ENCODE measurements at places on chromosomes 11 and 22.

DNA sequence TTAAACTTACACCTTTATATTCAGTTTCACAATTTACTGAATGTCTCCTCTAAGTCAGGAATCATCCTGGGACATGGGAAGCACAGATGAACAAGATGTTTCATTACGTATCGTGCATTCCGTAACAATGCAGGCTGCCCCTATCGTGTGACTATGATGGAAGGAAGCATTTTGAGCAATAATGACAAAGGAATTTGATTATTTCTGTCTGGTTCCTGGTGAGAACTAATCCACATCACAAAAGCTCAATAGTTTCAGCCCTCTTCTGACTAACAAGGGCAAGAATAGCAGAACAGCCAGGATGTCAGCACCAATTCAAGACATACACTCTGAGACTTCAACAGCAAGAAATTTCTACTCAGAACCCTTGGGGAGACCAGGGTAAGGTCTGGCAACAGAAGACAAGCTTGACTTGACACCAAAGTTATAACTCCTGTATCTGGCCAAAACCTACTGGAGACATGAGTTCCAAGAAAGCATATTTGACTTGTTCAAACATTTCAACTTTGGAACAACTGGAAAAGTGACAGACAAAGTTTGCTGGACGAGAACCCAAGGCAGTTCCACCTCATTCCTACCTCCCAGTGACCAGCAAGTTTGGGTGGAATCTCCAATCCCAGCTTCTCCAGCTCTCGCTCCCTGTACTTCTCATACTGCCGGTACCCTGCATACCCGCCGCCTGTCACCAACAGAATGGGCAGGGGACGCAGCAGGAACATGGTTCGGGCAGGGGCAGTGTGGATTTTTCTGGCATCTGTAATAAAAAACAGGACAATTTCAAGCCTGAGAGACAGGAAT is 14.3 kb downstream of the PISD start:
- no peak for DNase-seq

DNA sequence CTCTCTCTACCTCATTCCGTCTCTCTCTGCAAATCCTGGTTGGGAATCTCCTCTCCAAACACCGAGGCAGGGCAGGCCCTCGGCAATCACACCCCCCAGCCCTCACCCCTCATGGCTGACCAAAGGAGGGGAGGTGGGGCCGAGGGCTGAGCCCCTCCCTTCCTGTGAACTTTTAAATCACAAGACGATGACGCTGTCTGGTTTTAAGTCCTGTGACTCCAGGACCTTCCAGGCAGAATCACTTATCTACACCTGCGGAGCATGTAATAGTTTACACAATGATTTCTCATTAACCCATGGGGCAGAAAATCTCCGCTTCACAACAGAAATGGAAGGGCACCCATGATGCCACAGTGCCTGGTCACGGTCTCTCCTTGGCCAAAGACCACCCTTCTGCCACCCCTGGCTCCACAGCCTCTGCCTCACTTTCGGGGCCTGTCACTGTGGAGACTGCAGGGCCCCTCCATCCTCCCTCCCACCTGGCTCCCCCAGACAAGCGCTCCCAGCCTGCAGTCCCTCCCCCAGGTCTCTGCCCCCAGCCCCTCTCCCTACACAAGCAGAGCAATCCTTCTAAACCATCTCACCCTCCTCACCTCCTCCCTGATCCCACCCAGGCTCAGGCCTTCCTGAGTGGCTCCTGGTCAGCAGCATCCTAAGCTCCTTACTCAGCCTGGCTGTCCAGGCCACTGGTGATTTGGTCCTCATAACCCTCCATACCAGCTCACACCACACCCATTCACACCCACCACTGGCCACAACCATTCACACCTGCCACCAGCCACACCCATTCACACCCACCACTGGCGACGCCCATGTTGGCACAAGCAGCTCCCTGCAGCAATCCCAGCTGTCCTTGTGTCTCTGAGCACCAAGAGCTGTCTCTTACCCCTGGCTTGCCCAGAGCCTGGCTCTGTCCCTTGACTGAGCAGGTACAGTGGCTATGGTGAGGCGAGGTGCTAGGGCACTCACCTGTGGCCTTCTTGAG is 30.7 kb upstream of the ARFGAP3 start:
- no peak for DNase-seq

GRCh38 chr22:37953062-37953436 is 352 bp downstream of the C22orf23 start:
- DNase-seq, result no peak

DNA sequence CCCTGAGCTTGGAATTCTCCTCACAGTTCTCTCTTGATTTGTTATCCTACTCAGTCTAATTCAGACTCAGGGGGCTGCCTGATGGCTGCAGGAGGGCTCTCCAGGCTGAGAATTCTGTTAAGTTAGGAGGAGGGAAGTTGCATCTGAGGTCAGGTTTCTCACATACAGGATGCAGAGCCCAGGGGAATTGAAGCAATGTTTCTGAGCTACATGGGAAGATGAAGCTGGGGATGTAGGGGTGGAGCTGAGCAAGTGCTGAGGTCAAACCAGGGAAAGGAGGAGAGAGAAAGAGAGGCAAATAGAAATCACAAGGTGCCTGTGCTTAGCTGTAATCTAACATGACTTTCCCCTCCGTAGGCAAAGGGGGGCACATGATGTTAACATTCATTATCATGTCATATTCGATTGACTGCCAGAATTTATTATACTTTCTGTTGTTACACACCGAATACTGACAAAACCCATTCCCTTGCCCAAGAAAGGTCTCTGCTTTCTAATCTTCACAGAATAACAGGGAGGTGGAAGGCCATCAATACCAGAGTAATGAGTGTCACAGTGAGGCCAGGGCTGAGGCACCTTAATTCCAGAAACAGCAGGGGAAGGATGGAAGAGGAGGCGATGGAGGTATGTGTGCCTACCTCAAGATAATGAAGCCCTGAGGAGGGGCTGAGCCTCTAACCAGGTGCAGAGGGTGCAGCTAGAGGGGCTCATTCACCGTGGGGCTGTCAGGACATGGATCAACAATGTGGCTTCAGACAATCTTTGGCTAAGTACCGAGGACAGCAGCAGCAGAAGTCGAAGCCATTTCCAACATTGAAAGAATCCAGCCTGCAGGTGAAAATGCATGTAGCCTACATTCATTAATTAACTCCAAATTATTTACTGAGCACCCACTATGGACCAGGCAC is 205.4 kb upstream of the SNX19 start:
- DNase-seq, result no peak

DNA sequence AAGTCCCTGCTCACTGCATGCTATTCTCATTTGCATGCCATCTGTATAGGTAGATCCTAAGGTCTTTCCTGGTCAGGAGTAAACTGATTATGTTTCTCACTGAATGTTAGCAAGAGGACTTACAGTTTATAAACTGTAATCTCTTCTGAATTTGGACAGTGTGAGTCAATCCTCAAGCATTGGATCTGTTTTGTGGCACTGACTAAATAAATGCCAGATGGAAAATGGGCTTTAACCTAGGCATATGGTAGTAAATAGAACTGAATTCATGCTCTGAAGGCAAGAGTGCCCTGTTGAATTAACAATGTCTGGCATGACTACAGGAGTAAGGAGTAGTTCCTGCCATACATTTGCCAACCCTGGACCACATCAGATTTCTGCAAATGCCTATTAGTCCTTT is 11.4 kb downstream of the FAM181B start:
- DNase-seq, result no peak

DNA sequence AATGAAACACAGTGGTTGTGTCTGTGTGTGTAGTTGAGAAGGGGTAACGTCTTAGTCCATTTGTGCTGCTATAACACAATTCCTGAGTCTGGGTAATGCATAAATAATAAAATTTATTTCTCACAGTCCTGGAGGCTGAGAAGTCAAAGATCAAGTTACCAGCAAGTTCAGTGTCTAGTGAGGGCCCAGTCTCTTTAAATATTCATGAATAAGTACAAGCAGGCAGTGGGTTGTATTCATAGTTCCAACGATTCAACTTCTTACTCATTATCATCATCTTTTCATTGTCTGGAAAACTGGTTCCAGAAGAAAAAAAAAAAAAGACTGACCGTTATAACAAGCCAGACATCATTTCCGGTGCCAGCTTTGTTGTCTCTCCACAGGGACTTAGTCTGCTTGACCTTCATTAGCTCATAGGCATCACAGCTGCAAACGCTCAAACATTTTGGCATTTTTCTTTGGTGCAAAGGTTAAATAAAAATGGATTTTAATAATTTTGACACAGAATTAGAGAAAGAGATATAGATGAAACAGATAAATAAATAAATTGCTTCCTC is 1297.5 kb downstream of the LRRC4C start:
- no peak for DNase-seq

GRCh38 chr11:13495929-13496328 is at the start of gene PTH:
TSS of gene PTH (minus strand) at chr11:13495997. CDS start at chr11:13492855, 3,142 bp downstream.
- no peak for DNase-seq

DNA sequence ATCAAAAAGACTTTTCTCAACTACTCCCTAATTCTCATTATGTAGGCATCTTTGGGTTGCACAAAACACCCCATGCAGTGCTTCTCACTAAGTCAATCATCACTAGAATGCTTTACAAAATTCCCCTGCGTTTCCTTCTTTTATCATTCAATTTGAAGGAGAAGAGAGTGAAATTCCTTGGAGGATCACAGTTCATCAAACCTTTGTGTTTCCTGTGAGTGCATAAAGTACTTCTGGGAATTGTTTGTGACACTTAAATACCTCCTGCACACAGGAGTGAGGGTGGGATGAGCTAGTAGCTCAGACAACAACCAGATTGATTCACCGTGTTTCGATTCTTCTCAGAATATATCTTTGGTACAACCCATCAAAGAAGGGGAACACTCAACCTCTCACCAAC is 3.7 kb upstream of the OR5AR1 start:
- DNase-seq, result no peak

GRCh38 chr22:25083056-25083806 is 116.4 kb upstream of the CRYBB3 start:
- DNase-seq, result no peak

GRCh38 chr11:107683807-107684206 is 28.0 kb downstream of the SLN start:
- DNase-seq, result no peak

- peak; percentile 96 for DNase-seq
Measured at GRCh38 chr11:63986156-63986931, at the start of gene OTUB1. TSS of gene OTUB1 (plus strand) at chr11:63986438. CDS start at chr11:63986457, 19 bp downstream.

GRCh38 chr11:31812383-31813381 is 1.6 kb upstream of the PAX6 start:
- peak; percentile 58 for DNase-seq

DNA sequence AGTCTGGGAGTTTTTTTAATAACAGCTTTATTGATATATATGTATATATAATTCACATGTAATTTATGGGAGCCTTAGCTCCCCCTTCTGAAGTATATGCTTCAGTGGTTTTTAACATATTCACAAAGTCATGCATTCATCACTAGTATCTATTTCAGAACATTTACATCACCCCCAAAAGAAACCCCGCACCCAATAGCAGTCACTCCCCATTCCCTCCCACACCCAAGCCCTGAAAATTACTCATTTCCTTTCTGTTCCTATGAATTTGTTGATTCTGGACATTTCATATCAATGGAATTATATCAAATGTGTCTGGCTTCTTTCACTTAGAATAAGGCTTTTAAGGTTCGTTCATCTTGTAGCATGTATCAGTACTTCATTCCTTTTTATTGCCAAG is 35.6 kb upstream of the SYT7 start:
- DNase-seq, result no peak

GRCh38 chr22:19478901-19479354 is at the start of gene UFD1:
TSS of gene UFD1 (minus strand) at chr22:19479193. CDS start at chr22:19479085, 108 bp downstream.
- DNase-seq, result peak; percentile 86

- no peak for DNase-seq
Measured at GRCh38 chr11:126098204-126098769, 35.6 kb upstream of the CDON start.

DNA sequence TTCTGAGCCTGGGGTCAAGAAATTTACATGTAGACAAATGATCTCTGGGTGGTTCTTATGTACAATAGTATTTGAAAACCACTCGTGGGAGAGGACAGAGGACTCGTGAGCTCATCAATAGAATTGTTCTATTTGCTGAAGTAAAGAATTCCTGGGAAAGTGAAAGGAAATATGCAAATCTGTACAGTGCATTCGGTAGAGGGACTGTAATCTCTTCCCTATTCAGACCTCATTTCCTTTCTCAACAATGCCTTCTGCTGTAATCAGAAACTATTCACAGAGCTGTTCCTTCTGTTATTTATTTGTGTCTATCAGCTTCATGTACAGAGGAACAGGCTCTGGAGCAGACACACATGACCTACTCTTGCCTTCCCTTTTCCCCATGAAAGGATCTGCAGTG is 709.4 kb upstream of the KIRREL3 start:
- DNase-seq, result no peak

GRCh38 chr11:74366576-74366975 is 31.7 kb downstream of the PGM2L1 start:
- no peak for DNase-seq

GRCh38 chr11:119056421-119056999 is 495 bp downstream of the HYOU1 start:
- peak; percentile 55 for DNase-seq

- DNase-seq, result no peak
Measured at GRCh38 chr11:35723913-35724312, 61.3 kb downstream of the TRIM44 start.

DNA sequence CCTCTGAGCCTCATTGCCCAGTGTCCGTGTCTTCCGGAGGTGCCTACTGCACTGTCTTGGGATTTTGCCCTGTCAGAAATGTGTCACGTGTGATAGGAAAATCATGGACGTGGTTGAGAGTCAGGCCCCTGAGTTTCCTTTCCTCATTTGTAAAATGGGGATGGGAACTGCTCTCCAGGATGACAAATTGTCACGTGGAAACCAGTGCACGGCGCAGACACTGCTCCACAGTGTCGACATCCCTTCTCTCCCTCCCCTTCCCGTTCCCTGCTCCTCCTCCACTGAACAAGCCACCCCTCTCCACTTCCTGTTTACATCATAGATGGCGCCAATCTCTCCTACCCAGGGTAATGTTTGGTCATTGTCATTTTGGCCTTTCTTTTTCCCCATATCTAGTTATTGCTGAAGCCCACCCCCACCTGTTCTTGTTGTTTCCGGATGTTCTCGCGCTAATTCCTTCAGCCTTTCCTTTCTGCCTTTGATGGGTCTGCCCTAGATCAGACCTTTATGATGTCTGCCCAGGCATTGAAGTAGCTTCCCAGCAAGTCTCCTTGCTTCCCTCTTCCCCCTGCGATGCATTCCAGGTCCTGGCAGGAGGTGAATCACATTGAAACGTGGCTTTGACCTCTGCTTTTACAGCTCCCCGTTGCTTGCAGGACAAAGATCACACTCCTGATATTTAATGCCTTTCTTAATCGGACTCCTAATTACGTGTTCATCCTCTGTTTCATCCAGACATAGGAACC is 91.8 kb downstream of the TBC1D22A start:
- DNase-seq, result no peak

- DNase-seq, result peak; percentile 63
Measured at GRCh38 chr11:7020183-7020917, at the start of the genes NLRP14 and ZNF214. TSS of gene NLRP14 (plus strand) at chr11:7020479. CDS start at chr11:7038587, 18,108 bp downstream. TSS of gene ZNF214 (minus strand) at chr11:7020346. CDS start at chr11:7002835, 17,511 bp downstream.

- no peak for DNase-seq
Measured at GRCh38 chr22:23566705-23567475, 13.2 kb downstream of the IGLL1 start.

GRCh38 chr11:111815489-111815888 is 49.3 kb upstream of the PPP2R1B start:
- no peak for DNase-seq

DNA sequence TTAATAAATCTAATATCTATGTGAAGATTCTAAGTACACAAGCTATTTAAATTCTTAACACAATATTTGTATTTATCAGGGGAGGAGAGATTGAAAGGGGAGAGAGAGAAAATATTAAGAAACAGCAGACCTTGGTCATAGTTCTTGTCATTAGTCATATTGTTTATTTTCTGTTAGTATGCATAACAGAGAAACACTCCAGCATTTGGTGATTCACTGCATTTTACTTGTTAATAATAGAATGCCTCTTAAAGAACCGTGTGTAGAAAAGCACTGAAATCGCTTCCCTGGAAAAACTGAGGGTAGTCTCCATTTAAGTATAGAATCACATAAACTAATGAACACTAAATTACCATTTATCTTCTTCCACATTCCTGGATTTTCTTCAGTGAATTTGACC is 122.7 kb upstream of the TRPC6 start:
- no peak for DNase-seq
